Stimulated activated CD8-positive, alpha-beta memory T cell treated with anti-CD3 and anti-CD28 coated beads, Interleukin-15, amount 100 ng/mL, for 48 hours (primary cell): ENCODE measurements at places on chromosomes 12 and 14.

- no peak for DNase-seq
Measured at GRCh38 chr12:125922330-125922729, 857.1 kb downstream of the AACS start.

DNA sequence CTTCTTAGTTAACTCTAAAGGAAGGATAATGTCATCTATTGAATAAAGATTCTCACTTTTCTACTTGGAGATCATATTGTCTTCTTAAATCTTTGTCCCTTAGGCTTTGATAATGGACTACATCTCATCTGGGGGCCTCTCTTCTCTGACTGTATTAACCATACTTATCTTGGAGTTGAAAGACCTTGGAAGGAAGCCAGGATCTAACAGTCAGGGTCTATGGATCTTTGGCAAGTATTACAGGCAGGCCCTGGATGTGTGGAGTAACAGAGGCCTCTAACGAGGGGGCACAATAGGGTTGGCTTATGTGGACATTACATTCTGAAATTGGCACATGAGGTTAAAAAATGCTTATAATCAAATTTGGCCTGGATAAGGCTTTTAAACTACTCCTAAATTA is 513.8 kb downstream of the NRXN3 start:
- no peak for DNase-seq

DNA sequence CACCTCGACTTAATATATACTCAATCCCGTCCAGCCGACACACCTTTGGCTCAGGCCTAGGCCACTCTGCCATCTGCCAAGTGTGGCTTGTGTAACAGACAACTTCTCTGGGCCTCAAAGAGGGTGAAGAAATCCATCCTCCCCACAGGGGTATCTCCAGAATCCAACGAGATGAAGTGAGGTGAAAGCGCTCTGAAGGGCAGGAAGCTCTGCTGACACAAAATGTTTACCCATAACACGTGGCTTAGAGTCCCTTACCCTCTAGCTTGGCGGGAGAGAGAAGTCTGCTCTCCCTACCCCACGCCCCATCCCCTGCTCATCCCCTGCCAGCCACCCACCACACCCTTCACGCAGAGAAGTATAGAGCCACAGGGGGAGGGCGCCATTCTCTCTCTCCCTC is 13.0 kb downstream of the ZBTB39 start:
- no peak for DNase-seq

- no peak for DNase-seq
Measured at GRCh38 chr12:5497329-5498053, 65.6 kb downstream of the NTF3 start.

DNA sequence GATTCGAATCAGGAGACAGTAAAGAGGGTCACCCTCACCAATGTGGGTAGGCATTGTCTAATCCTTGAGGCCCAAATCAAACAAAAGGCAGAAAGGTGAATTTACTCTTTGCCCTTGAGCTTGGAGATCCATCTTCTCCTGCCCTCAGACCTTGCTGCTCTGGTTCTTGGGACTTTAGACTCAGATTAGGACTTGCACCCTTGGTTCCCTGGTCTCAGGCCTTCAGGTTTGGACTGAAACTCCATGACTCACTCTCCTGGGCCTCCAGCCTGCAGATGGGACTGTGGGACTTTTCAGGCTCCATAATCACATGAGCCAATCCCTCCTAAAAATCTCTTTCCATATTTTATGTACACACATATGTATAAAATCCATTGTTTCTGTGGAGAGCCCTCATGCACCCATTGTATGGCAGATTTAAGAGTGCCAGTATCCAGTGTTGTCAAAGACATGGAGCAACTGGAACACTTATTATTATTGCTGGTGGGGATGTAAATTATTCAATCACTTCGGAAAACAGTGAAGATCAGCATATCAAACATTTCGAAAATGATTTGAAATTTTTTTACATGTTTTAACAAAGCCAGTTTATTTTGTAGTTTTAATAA is 48.7 kb downstream of the EID3 start:
- no peak for DNase-seq

GRCh38 chr14:73140811-73141323 is 4.6 kb downstream of the PSEN1 start:
- no peak for DNase-seq

- DNase-seq = no peak
Measured at GRCh38 chr12:49198431-49199155, 9.7 kb upstream of the TUBA1A start.

GRCh38 chr14:100891501-100892445 is 11.7 kb downstream of the RTL1 start:
- no peak for DNase-seq

GRCh38 chr12:86261578-86261977 is 5.4 kb upstream of the MGAT4C start:
- no peak for DNase-seq

DNA sequence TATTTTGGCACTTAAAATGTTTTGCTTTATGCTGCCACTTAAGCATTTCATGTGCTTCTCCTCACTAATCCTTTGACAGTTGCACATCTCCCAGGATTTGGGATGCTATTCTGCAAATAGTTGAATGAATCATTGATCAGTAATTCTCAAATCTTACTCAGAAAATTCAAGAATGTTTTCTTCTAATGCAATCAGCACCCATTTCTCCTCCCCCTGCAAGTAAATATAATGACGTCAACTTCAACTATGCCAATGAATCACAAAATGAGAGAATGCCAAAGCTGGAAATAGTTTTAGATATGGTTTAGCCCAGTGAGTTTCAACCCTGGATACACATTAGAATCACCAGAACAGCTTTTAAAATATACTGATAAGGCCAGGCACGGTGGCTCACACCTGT is 2.1 kb upstream of the BLOC1S1 start:
- DNase-seq = no peak

DNA sequence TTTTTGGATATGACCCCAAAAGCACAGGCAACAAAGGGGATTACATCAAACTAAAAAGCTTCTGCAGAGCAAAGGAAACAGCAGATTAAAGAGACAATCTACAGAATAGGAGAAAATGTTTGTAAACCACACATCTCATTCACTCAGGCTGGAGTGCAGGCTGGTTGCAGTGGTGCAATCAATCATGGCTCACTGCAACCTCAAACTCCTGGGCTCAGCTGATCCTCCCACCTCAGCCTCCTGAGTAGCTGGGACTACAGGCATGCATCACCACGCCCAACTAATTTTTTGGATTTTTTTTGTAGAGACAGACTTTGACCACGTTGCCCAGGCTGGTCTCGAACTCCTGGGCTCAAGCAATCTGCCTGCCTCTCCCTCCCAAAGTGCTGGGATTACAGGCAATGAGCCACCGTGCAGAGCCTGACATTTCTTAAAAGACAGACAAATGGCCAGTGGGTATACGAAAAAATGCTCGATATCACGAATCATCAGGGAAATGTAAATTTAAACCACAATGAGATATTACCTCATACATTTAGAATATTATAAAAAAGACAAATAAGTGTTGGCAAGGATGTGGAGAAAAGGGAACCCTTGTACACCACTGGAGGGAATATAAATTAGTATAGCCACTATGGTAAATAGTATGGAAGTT is 9.8 kb downstream of the NCKAP5L start:
- no peak for DNase-seq

DNA sequence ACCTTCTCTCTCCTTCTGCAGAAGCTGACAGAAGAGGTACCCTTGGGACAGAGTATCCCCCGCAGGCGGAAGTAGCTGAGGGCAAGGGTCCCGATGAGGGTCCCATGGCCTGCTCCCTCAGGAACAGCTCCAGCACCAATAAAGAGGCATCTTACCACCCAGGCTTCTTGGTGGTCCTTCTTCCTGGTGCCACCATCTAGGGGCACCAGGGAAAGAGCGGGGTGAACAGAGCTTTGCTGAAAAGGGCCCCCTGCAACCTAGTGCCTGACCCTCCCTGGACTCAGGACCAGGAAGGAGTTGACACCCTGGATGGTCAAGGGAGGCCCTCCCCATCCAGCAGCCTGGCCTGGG is 591 bp upstream of the IRF9 start:
- no peak for DNase-seq

DNA sequence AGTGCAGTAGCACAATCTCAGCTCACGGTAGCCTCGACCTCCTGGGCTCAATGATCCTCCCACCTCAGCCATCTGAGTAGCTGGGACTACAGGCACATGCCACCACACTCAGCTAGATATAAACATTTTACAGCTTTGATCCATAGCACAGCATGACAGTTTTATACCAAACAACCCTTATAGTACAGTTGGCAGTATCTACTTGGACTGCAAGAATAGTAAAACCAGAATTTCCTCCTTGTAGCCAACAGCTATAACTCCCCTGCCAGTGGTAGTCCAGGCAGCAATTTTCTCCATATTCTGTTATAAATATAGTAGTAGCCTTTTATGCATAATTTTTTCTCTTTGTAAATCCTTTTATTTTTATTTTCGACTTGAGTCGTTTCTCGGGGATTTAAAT is 317.0 kb downstream of the FUT8 start:
- no peak for DNase-seq

DNA sequence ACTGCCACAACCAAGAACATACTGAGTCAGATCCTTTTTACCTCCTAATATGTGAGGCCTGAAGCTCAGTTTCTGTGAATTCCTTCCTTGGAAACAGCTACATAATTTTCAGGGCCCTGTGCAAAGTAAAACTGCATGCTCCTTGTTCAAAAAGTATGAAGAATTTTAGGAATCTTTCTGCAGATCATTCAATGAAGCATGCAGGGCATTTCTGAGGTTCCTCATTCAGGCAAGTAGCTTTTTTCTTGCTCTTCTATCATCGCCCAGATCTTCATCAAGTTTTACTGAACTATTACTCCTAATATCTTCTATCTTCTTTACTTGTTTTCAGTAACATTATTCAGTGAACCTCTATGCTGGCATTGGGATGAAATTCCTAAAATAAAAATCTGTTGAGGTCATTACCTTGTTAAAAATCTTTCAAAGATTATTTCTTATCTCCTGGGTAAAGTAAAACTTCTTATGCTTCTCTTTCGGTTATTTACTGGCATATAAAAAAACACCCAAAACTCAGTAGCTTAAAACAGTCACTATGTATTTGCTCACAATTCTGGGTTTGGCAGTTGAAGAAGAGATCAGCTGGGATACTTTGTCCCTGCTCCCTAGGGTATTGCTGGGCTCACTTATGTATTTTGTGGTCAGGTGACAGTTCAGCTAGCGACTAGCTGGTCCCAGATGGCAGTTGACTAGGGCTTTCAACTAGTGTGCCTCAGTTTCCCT is 42.6 kb upstream of the KRR1 start:
- DNase-seq = no peak

DNA sequence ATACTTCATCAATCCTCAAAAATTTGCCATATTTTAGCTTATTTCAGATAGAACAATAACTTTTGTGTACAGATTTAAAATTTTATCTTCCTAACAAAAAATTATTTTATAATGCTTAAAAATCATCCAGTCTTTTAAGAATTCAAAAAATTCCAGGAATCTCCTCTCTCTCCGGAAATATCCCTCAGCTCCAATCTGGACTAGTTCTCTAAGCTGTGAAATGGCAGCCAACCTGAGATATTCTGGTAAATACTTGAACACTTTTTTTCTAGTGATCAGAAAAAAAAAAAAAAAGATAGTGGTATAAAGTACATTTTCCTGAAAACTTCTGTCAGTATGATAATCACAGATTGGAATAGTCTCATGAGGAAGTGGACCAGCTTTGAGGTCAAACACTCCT is 57.6 kb downstream of the SSPN start:
- DNase-seq = no peak

DNA sequence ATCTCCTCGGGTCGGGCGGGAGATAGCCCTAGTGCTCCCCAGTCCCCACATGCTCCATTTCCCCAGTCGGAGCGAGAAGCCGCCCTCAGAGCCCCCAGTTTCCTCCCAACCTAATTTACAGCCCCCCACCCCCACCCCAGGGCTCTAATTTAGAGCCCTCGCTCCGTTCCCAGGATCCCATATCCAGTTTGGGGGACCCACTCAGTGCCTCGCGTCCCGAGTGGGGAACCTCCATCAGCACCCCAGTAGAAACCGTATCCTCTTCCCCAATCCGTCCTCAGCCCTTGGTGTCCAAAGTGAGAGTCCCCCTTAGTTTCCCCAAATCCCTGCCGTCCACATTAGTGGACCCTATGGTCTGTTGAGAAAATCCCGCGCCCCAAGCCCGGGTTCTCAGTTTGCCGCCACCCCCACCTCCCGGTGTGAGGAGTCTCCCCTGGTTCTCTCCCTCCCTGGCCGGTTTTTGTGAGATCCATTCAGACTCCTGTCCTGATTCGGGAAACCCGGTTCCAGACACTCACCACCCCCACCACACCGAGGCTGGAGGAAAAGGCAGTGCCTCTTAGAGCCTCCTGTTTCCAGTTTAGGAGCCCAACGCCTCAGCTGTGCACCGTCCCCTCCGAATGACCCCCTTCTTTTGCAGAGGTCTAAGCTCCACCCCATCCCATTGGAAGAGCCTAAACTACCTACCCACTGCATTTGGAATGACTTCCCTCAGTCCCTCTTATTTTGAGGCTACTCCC is 809 bp upstream of the MSI1 start:
- no peak for DNase-seq

- DNase-seq = no peak
Measured at GRCh38 chr12:47111392-47111778, 31.6 kb upstream of the AMIGO2 start.

GRCh38 chr14:53019406-53019805 is 68.6 kb upstream of the FERMT2 start:
- DNase-seq = no peak

GRCh38 chr14:64811676-64812075 is 68.0 kb downstream of the SPTB start:
- no peak for DNase-seq

DNA sequence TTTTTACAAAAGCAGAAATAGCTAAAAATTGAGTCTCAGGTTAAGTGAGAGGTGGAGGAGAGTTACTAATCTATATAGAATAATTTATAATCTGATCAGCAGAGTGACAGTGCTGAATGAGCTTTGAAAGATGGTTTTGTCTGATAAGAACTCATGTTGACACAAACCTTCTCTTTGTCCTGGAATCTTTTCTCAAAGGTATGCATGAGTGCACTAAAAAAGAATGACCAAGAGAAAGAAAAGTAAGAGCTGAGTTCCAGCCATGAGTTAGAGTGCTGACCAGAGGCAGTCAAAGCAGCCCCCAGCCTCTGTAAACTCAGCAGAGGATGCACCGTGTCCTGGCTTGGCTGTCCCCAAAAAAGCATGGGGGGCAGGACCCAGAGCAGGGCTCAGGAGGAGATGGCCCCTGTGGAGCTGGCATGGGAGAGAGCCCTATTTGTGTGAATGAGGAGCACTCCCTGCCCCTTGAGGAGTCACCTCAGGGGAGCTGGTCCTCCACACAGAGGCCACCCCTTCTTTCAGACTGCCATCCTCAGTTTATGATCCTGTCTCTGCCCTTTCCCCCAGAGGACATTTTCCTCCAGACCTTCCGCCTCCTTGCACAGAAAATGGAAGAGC is 129.8 kb downstream of the SEC23A start:
- no peak for DNase-seq

DNA sequence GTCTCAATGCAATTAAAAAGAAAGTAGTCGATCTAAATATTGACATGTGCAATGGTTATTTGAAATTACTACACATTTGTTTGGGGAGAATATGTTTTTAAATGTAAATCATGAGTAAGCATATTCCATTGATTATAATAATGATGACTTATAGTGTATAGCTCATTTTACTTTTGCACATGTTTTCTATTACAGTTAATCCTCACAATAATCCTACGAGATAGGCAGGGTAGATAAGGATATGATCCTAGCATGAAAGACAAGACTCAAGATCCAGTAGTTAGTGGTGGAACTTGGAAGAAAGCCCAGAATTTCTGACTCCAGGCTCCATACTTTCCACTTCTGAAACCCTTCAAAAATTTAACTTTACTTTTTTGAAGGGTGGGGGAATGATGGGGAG is 94.0 kb downstream of the NAV3 start:
- no peak for DNase-seq

- no peak for DNase-seq
Measured at GRCh38 chr12:13099066-13099843, 4.2 kb downstream of the GSG1 start.

GRCh38 chr12:109033239-109034196 is 12.7 kb upstream of the SVOP start:
- no peak for DNase-seq
